ENCODE measurements at places on chromosomes 16 and 17. TPM values are rescaled to one million over a fixed set of nuclear protein-coding genes. Genes with fewer than 3 reads are reported as not detected.
A peak's percentile ranks its signal among the peaks of the same experiment; 100 is the strongest.

GRCh38 chr17:45046537-45047125, 4.8 kb downstream of the DCAKD start:
- no peaks in the 10 kb centered on the region for H3K27me3 ChIP-seq
- H3K4me1 ChIP-seq = peaks cover 23% of the 10 kb centered on the region
- H3K4me3 ChIP-seq = no peak overlapping the region
- no peak for DNase-seq

GRCh38 chr16:84535851-84536250, 31.4 kb upstream of the MEAK7 start:
- DNase-seq = no peak
- H3K27ac ChIP-seq = no peak overlapping the region
- H3K36me3 ChIP-seq = no peaks in the 10 kb centered on the region

- DNase-seq = no peak
- H3K4me1 ChIP-seq = no peaks in the 10 kb centered on the region
- no peak overlapping the region for H3K4me3 ChIP-seq
- H3K27me3 ChIP-seq = no peaks in the 10 kb centered on the region
- H3K27ac ChIP-seq = no peak overlapping the region
Observed at GRCh38 chr17:50214976-50215760, 13.7 kb upstream of the COL1A1 start.

GRCh38 chr16:73215678-73216377, 167.9 kb upstream of the ZFHX3 start:
- no peak overlapping the region for H3K27ac ChIP-seq
- H3K4me1 ChIP-seq = no peaks in the 10 kb centered on the region
- no peak overlapping the region for H3K4me3 ChIP-seq
- DNase-seq = no peak
- H3K27me3 ChIP-seq = no peaks in the 10 kb centered on the region

DNA sequence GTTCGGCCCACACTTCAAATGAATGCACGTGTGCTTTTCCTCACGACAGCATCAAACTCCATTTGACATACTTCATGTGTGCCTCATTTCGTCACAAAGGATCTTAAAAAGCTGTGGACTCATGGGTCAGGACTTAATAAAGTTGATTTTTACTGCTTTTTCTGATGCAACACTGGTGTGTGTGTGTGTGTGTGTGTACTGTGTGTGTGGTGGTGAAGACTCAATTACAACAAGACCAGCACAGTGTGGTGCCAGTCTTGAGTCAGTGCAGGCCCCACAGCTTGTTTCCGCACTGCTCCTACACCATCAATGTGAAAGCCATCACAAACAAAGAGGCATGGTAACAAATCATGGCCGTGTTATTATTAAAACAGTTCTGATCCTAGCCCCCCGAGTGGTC, 17.7 kb downstream of the CDIP1 start:
- no peaks in the 10 kb centered on the region for H3K27me3 ChIP-seq
- H3K27ac ChIP-seq = no peak overlapping the region
- H3K4me3 ChIP-seq = no peak overlapping the region
- H3K36me3 ChIP-seq = peaks cover 5% of the 10 kb centered on the region

GRCh38 chr17:1953831-1954230, 71.3 kb downstream of the RTN4RL1 start:
- H3K36me3 ChIP-seq = no peaks in the 10 kb centered on the region
- no peaks in the 10 kb centered on the region for H3K27me3 ChIP-seq
- no peak overlapping the region for H3K27ac ChIP-seq
- H3K4me3 ChIP-seq = no peak overlapping the region
- no peaks in the 10 kb centered on the region for H3K4me1 ChIP-seq

GRCh38 chr17:17024778-17025300, 17.4 kb upstream of the MPRIP start:
- no peaks in the 10 kb centered on the region for H3K36me3 ChIP-seq
- no peaks in the 10 kb centered on the region for H3K4me1 ChIP-seq
- H3K27me3 ChIP-seq = no peaks in the 10 kb centered on the region
- no peak overlapping the region for H3K4me3 ChIP-seq
- H3K27ac ChIP-seq = no peak overlapping the region

GRCh38 chr17:48244121-48244711, 136.7 kb downstream of the SNX11 start:
- H3K4me3 ChIP-seq = no peak overlapping the region
- H3K27ac ChIP-seq = peak overlapping the region; percentile 1
- H3K4me1 ChIP-seq = peaks cover 36% of the 10 kb centered on the region
- no peak for DNase-seq

DNA sequence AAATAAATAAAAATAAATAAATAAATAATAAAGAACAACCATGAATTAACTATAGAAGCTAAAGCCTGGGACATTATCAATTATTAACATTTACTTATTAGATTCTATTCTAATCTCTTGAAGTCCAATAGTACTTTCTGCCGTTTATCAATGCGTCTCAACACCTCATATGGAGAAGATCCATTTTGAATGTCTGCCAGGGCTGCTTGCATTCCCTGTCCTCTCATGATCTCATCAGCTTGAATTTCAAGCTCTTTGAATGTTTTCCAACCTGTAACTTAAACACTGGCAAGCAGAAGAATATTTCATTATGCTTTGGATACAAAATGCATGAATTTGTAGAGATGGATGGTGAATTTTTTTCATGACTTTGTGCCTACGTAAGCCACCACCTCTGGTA, 191.9 kb upstream of the ANKFN1 start:
- no peaks in the 10 kb centered on the region for H3K36me3 ChIP-seq
- H3K4me3 ChIP-seq = no peak overlapping the region
- no peak for DNase-seq
- no peaks in the 10 kb centered on the region for H3K4me1 ChIP-seq
- no peaks in the 10 kb centered on the region for H3K27me3 ChIP-seq

- peaks cover 32% of the 10 kb centered on the region for H3K4me1 ChIP-seq
- no peaks in the 10 kb centered on the region for H3K27me3 ChIP-seq
- H3K36me3 ChIP-seq = no peaks in the 10 kb centered on the region
- no peak for DNase-seq
- H3K27ac ChIP-seq = no peak overlapping the region
Observed at GRCh38 chr17:7476494-7476893, 2.9 kb downstream of the ZBTB4 start.

DNA sequence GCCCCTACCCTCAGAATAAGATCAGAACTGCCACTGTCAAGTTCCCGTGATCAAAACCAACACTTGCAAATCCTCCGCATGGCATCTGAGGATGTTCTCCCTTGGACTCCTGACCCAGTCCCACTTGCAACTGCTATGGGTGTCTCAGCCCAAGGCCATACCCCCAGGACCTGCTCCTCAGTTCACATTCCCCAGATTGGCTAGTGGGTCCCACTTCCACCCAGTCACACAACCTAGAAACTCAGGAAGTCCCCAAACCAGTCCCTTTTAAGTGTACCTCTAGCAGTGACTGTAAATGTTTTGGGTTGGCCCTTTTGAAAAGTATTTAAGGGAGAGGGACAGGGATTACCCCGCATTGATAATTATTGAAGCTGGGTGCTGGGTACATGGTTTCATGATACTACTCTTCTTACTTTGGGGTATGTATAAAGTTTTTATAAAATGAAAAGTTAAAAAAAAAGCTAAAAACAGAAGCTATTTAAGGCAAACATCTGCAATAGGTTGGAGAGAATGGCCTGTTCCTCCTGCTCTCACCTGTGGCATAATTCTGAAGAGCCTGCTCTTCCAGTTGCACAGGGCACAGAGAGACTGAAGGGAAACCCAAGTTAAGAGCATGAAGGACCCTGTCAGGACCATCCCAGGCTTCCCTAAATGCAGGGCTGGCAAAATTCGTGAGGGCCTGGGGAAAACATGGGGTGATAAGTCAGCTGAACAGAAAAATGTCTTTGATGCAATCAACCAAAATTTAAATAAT, 42.5 kb downstream of the ERN1 start:
- no peak overlapping the region for H3K27ac ChIP-seq
- no peak for DNase-seq
- peaks cover 5% of the 10 kb centered on the region for H3K36me3 ChIP-seq
- H3K27me3 ChIP-seq = no peaks in the 10 kb centered on the region

GRCh38 chr16:1273816-1274215, 17.9 kb downstream of the TPSD1 start:
- DNase-seq = no peak
- H3K4me1 ChIP-seq = no peaks in the 10 kb centered on the region
- H3K36me3 ChIP-seq = no peaks in the 10 kb centered on the region
- no peaks in the 10 kb centered on the region for H3K27me3 ChIP-seq
- no peak overlapping the region for H3K4me3 ChIP-seq
- H3K27ac ChIP-seq = no peak overlapping the region

DNA sequence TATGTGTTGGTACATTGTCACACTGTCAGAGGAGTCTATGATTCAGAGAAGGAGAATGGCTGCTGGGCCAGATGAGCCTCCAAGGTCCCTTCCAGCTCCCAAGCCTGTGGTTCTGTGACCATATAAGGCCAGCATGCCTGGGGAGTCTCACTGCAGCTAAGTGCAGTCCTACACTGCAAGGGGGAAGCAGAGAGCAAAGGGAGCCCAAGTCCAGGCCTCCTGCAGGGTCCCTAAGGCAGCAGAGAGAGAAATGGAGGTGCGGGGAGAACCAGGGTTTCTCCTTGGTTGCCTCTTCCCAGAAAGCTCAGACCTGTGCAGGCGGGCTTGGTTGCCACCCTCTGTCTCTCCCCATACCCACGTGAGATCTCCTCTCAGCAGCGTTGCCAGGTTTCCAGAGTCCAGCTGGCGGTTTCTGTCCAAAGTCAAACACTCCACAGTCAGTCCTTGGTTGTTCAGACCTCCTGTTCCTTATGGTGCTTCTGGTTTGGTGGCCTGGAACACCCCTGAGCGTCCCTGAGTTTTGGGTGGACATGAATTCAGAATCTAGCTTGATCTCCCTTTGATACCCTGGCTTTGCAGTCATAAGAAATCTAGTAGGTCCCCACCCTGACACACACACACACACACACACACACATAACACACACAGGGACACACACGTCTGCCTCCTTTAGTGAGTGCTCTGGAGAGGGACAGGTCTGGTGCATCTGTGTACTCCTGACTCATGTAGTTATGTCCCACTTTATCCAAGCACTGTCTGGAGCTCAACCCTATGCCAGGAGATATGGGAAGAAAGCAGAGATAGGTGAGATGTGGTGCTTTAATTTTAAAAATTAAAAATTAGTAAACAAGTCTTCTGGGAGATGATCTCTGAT, 78.8 kb downstream of the GNAO1 start:
- H3K4me1 ChIP-seq = no peaks in the 10 kb centered on the region
- H3K36me3 ChIP-seq = no peaks in the 10 kb centered on the region
- H3K4me3 ChIP-seq = no peak overlapping the region
- H3K27me3 ChIP-seq = peaks cover 3% of the 10 kb centered on the region

DNA sequence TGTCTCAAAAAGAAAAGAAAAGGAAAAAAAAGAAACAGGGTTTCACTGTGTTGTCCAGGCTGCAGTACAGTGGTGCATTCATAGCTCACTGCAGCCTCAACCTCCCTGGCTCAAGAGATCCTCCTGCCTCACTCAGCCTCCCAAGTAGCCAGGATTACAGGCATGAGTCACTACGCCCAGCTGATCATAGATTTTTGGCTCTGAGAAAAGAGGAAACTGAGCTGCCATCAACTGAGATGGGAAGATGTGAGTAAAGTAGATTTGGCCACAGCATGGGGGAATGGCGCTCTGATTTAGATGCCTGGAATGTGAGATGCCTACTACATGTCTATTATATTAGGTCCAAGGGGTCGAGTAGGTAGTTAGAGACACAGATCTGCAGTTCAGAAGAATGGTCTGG, 5.9 kb upstream of the NAGS start:
- H3K36me3 ChIP-seq = no peaks in the 10 kb centered on the region
- H3K27me3 ChIP-seq = peaks cover 4% of the 10 kb centered on the region
- no peak for DNase-seq

GRCh38 chr16:21703589-21704174, 39.9 kb downstream of the OTOA start:
- no peaks in the 10 kb centered on the region for H3K36me3 ChIP-seq
- DNase-seq = no peak
- H3K27ac ChIP-seq = no peak overlapping the region
- H3K4me3 ChIP-seq = no peak overlapping the region
- H3K27me3 ChIP-seq = no peaks in the 10 kb centered on the region
- no peaks in the 10 kb centered on the region for H3K4me1 ChIP-seq

DNA sequence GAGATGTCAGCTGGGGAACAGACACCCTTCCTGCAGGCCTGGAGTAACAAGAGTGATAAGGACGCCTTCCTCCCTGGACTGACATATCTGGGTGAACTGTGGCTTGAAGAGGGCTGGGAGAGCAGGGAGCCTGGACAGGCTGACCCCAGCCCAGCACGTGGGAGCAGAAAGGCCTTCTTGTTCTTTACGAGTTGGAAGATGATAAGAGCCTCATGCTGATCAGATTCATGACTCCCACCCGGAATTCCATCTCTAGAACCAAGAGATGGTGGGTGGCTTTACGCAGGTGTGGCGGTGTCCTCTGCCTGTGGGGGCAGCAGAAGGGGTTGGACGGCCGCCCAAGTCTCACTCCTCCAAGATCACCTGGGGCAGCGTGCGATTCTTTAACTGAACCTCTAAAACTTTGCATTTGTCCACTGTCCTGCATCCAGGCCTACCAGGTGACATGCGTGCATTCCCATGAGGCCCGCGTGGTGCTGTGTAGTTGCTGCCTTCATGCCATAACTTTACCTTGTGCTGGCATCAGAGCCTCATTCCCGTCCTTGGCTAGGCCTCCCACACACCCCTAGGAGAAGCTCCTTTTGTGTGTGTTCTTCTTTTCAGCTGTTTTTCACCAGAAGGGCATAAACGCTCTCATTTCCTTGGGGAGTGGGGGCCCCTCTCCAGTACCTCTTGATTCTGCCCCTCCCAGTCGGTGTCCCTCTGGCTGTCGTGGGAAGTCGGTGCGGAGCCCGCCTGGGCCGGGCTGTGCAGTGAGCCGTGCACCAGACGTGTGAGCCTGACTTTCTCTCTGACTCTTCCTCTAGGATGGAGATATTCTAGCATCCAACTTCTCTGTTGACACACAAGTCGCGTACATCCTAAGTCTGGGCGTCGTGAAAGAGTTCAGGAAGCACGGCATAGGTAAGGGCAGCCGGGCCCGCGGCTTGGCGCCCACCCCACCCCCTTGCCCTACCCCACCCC, 13.3 kb downstream of the C16orf90 start:
- H3K4me1 ChIP-seq = peaks cover 8% of the 10 kb centered on the region
- H3K36me3 ChIP-seq = peaks cover 65% of the 10 kb centered on the region
- no peak overlapping the region for H3K27ac ChIP-seq
- no peak for DNase-seq
- H3K4me3 ChIP-seq = no peak overlapping the region

- H3K4me3 ChIP-seq = no peak overlapping the region
- H3K36me3 ChIP-seq = no peaks in the 10 kb centered on the region
- H3K4me1 ChIP-seq = peaks cover under 1% of the 10 kb centered on the region
- no peak overlapping the region for H3K27ac ChIP-seq
- H3K27me3 ChIP-seq = no peaks in the 10 kb centered on the region
Observed at GRCh38 chr17:47295874-47296255, 27.9 kb upstream of the EFCAB13 start.

- DNase-seq = no peak
- H3K27me3 ChIP-seq = no peaks in the 10 kb centered on the region
- no peak overlapping the region for H3K27ac ChIP-seq
Observed at GRCh38 chr17:63356337-63356757, 89.8 kb downstream of the CYB561 start.

GRCh38 chr17:39026980-39027451, 59.8 kb upstream of the FBXO47 start:
- H3K27me3 ChIP-seq = no peaks in the 10 kb centered on the region
- no peak overlapping the region for H3K27ac ChIP-seq
- H3K4me3 ChIP-seq = no peak overlapping the region

Gene SLFN5
- 221 TPM for total RNA-seq

Gene ABI3
- total RNA-seq = 6.5 TPM

Gene FOXN1
- not detected for total RNA-seq

Gene CLEC19A
- total RNA-seq = not detected

Gene CD2BP2
- total RNA-seq = 46.7 TPM

Gene HP
- not detected for total RNA-seq

Gene WDR59
- 89.2 TPM for total RNA-seq

Gene LGALS9B
- total RNA-seq = not detected

Gene TRAPPC2L
- 49.5 TPM for total RNA-seq

Gene MYH10
- total RNA-seq = 4.0 TPM

Measured in CD4-positive, CD25-positive, alpha-beta regulatory T cell (primary cell).